ENCODE measurements at places on chromosomes 1 and 21. TPM values are rescaled to one million over a fixed set of nuclear protein-coding genes. Genes with fewer than 3 reads are reported as not detected.

The HCRTR1 gene
- not detected for total RNA-seq

The ITLN1 gene
- not detected for total RNA-seq

The NMNAT2 gene
- total RNA-seq: 0.17 TPM

The INSRR gene
- not detected for total RNA-seq

The LEMD1 gene
- total RNA-seq: 0.70 TPM

The BGLAP gene
- total RNA-seq: 0.15 TPM

The PSEN2 gene
- 22.2 TPM for total RNA-seq

The RYR2 gene
- total RNA-seq: not detected

The KCNJ15 gene
- total RNA-seq: 319 TPM

The LRRC53 gene
- total RNA-seq: not detected

The APCS gene
- total RNA-seq: not detected

The CAMK1G gene
- total RNA-seq: not detected

The TMED5 gene
- total RNA-seq: 103 TPM

The PTTG1IP gene
- 707 TPM for total RNA-seq

The PTGER3 gene
- total RNA-seq: 0.52 TPM

The ANKRD65 gene
- 0.10 TPM for total RNA-seq

The OR2G6 gene
- not detected for total RNA-seq

The AMY2B gene
- 19.7 TPM for total RNA-seq

The TSSK3 gene
- total RNA-seq: not detected

The ADAMTSL4 gene
- 7.4 TPM for total RNA-seq

The CFHR5 gene
- total RNA-seq: not detected

The RGS4 gene
- 3.3 TPM for total RNA-seq

The SELENOF gene
- total RNA-seq: 223 TPM

The TTC22 gene
- 10.3 TPM for total RNA-seq

The AIRE gene
- not detected for total RNA-seq

The LENEP gene
- total RNA-seq: not detected

The PODN gene
- total RNA-seq: 0.40 TPM

The BNIPL gene
- 0.40 TPM for total RNA-seq

The TNFRSF18 gene
- 0.50 TPM for total RNA-seq

The SPATA17 gene
- total RNA-seq: 3.8 TPM

The LAMC2 gene
- total RNA-seq: 1,305 TPM
